T-helper 17 cell (primary cell): ENCODE measurements at places on chromosomes 1 and 21.

- DNase-seq: no peak
Measured at GRCh38 chr1:192632641-192633532, 3.1 kb upstream of the RGS13 start.

GRCh38 chr1:205118752-205119151 lies 3.0 kb downstream of the RBBP5 start:
- DNase-seq: no peak

DNA sequence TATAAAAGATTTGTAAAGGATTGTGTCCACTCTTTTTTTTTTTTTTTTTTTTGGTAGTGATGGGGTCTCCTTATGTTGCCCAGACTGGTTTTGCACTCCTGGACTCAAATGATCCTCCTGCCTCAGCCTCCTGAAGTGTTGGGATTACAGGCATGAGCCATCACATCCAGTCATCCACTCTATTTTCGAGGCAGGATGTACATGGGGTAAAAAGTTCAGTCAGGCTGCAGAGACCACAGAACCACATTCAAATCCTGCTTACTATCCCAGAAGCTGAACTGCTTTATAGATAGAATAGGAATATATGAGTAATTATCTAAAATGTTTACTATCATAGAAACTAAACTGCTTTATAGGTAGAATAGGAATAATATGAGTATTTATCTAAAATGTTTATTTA lies 26.0 kb upstream of the KCNK2 start:
- no peak for DNase-seq

DNA sequence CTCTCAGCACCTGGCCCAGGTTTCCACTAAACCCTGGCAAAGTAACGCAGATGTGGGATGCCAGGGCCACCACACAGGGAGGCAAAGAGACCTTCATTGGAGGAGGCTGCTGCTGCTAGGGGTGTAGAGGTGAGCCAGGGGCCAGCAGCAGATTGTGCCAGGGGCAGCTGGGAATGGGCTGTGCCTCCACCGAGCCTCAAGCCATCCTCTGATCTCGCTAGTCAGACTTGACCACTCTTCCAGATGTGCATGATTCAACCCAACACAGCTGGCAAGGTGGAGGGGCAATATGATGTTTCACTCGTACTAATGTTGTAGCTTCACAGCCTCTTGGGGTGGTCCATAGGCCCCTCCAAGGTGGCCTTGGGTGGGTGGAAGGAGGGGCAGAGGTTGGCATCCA lies 73.0 kb upstream of the MRPS6 start:
- no peak for DNase-seq

GRCh38 chr1:61083013-61083806 lies 849 bp downstream of the NFIA start:
- peak; percentile 10 for DNase-seq

GRCh38 chr1:15618077-15618654 lies 908 bp downstream of the DDI2 start:
- no peak for DNase-seq

DNA sequence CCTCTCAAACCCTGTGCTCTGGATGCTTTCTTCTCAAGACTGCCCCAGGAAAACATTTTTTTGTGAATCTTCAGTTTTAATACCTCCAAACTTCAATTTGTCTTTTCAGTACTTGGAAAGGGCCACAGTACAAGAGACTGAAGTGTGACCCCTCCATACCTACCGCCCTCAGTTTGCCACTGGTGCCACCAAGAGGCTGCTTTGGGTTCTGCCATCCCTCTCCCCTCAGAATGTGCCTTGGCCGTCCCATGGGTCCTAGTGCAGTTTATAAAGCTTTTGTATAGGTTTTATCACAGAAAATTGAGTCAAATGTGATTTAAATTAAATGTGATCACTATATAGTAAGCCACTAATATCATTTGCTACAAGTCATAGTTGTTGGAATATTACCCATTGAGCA lies 60.8 kb upstream of the PGD start:
- no peak for DNase-seq

DNA sequence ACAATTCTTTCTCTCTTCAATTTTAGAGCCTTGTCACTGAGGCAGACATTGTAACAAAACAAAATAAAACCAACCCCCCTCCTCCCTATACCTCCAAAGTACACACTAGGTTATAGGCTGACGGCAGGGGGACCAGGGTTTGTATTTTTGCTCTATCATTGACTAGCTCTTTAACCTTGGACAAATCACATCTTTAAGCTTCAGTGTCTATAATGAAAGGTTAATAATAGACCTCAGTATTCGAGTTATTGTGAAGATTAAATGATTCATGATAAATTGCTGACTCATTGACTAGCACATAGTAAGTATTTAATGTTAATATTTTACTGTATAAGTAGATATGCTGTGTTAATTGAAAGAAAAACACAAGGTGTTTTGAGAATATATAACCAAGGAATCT lies 1267.6 kb upstream of the ADGRL2 start:
- DNase-seq: no peak

DNA sequence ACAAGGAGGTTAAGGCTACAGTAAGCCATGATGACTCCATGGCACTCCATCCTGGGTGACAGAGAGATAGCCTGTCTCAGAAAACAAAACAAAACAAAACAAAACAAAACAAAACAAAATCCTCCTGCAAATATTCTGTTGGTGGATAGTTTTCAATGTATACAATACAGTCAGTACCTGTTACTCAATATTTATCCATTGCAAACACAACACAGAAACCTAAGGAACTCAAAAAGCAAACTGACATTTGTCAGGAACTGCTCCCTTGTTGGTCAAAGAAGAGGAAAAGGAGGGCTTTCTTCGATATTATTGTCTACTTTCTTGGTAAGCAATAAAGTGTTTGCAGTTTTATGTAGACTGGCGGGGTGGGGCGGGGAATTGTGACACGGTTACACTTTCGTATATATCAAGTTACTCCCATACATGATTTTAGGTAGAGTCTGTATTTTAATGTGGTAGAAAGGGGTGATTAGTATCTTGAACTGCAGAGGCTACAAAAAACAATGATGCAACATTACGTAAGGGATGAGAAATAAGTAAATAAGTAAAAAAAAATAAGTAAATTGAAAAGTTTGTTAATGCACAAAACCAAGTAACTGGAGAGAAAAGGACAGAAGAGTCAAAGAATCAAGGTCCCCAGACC lies 31.8 kb downstream of the APP start:
- no peak for DNase-seq

DNA sequence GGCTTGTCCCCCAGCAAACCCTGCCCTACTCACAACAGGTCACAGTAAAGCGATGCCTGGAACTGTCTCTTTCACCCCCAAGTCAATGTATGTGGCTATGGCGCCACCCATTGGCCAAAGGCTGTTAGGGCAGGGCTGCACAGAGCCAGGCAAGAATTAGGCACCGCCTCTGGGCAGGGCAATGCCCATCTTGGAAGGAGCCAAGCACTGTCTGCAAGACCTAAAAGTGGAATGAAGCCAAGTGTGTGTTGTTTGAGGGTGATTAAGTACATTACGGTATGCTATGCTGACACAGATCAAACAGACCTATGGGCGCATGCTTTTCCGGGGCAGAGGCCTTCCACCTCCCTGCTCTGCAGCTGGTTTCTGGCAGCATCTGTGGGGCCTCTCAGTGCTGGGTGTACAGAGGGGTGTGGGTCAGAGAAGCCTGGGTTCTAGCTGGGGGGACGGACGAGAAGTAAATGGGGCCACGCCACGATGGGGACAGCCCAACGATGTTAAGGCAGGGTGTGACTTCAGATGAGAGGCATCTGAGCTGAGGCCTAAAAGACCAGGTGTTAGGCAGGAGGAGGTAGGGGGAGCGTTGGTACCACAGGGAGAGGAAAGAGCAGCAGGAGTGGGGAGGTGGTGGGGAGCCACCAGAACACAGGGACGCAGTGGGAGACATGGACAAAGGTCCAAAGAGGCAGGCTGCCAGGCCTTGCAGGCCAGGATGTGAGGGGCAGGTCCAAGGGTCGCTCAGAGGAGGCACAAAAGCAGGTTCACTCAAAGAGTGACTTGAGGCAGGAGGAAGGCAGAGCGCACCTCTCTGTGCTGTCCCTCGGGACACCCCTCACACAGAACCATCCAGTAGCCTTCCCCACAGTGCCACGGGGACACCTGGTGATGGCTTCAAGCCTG lies 49.8 kb downstream of the ACOT7 start:
- DNase-seq: peak; percentile 41

GRCh38 chr1:178133239-178133989 lies 39.5 kb downstream of the RASAL2 start:
- no peak for DNase-seq

GRCh38 chr1:201947697-201948008 lies 1.3 kb upstream of the LMOD1 start:
- no peak for DNase-seq
